ENCODE measurements at places on chromosomes 1 and 21. TPM values are rescaled to one million over a fixed set of nuclear protein-coding genes. Genes with fewer than 3 reads are reported as not detected.

LCE3E gene
- not detected for total RNA-seq

NOTCH2 gene
- total RNA-seq: 21.4 TPM

DNA sequence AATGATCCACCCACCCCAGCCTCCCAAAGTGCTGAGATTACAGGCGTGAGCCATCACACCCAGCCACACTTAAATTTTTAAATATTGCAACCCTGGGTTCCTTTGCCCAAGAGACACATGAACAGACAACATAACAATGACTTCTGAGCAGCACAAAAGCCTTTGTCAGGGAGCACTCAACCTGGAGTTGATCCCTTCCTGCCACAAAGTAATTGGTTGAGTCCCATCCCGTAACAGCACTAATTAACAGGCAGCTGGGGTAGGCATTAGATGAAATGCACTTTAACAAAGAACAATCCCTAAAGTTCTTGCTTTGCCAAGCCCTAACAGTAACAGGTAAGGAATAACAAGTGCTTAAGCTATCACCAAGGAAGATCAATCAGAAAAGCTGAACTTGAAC lies 5.9 kb upstream of the BCAR3 start:
- DNase-seq: no peak

GRCh38 chr1:11204396-11205190 lies 15.4 kb downstream of the ANGPTL7 start:
- no peak for DNase-seq

SLAMF9 gene
- not detected for total RNA-seq

C1orf141 gene
- not detected for total RNA-seq

ADORA1 gene
- total RNA-seq: 19.0 TPM

DNA sequence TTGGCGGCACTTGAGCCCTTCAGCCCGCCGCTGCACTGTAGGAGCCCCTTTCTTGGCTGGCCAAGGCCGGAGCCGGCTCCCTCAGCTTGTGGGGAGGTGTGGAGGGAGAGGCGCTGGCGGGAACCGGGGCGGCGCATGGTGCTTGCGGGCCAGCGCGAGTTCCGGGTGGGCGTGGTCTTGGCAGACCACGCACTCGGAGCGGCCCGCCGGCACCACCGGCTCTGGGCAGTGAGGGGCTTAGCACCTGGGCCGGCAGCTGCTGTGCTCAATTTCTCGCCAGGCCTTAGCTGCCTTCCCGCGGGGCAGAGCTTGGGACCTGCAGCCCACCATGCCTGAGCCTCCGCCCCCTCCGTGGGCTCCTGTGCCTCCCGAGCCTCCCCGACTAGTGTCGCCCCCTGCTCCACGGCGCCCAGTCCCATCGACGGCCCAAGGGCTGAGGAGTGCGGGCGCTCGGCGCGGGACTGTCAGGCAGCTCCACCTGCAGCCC lies 673.7 kb upstream of the BRINP3 start:
- no peak for DNase-seq

TNFRSF18 gene
- total RNA-seq: not detected

DNA sequence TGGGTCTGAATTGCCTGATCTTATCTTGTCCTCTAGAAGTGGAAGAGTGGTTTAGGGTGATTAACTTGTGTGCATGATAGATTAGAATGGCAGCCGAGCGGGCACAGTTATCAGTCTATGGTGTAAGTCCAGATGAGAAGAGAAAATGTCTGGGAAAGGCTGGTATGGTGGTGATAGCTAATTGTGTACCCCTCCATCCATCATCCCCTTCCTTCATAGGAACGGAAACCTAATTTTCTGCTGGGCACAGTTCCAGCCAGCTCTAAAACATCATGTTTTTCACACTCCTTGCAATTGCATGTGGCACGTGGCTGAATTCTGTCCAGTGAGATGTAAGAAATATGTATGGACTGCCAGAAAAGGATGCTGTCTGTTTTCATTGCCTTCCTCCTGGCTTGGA lies 40.9 kb upstream of the ZP4 start:
- no peak for DNase-seq

GRCh38 chr1:151847867-151848596 lies 5.5 kb downstream of the THEM5 start:
- DNase-seq: no peak

DNA sequence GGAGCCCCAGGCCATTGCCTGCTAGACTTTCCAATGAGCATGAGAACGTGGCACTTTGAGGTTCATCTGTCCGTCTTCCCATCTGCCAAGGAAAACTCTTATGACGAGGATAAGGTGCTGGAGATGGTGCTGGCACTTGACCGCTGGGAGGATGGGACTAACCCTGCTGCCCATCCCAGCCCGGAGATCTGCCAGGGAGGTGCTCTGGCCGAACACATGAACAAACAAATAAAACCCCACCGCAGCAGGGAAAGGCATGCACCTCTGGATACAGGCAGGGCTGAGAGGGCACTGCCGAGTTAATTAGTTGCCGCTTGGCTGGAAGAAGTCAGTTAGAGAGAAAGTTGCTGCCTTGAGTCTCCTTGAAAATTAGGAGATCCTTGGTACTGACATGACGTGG lies 308.4 kb downstream of the AJAP1 start:
- peak; percentile 55 for DNase-seq

- DNase-seq: peak; percentile 80
These were observed 42.7 kb upstream of the SLC16A1 start for GRCh38 chr1:112998592-112999235.

GRCh38 chr1:228342627-228343190 lies 63.9 kb downstream of the TRIM11 start:
- DNase-seq: peak; percentile 25

TTC39A gene
- 22.7 TPM for total RNA-seq

DNA sequence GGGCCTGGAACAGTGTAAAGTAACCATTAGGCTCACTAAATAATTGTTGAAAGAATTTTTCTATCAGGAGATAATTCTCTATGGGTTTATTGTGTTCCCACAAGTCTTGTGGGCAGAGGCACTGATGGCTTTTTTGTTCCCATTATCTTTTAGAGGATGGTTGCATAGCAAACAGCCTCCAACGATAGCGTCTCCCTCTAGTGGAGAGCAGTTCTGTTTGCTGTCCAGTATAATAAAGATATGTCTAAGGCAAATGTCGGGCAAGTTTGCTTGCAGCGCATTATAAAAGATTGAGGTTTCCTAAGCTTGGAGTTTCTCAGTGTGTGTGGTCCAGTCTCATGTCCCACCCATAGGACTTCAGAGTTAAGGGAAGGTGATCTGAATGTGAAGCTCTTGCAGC lies 1.3 kb upstream of the SLC6A17 start:
- no peak for DNase-seq

GRCh38 chr21:45894906-45895777 lies 86.4 kb upstream of the COL6A1 start:
- no peak for DNase-seq

TENT5C gene
- total RNA-seq: 18.7 TPM

GRCh38 chr1:48039088-48040054 lies 42.2 kb upstream of the TRABD2B start:
- DNase-seq: no peak

DNA sequence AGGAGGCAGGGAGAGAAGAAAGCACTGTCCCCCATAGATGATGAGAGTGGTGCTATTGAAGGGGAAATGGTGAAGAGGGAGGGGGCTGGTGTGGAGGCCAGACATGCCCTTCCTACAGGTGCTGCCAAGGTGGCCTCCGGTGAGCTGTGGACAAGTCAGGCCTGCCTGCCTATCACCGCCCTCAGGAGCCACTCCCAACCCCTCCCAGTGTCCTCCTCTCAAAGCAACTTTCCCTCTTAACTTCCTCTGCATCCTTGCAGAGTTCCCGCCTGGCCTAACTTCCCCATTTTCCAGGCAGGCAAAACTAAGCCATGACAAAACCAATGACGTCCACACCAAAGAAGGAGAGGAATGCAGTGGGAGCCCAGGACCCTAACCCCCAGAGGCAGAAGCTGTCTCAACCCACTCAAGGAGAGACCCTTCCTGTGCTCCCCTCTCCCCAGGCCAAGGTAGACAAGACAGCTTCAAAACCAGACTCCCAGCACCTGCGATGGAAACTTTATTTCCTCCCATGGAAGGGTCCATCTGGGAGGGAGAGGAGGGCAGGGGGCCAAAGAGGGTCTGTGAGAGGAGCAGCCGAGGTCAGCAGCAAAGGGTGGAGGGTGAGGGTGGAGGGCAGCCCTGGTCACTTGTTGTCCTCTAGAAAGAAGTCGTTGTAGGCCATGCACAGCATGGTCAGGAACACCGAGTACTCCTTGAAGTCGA lies 1.0 kb upstream of the S100A6 start:
- DNase-seq: no peak

GRCh38 chr1:156336242-156336641 lies 1.9 kb downstream of the CCT3 start:
- DNase-seq: no peak

THRAP3 gene
- total RNA-seq: 60.1 TPM

DNA sequence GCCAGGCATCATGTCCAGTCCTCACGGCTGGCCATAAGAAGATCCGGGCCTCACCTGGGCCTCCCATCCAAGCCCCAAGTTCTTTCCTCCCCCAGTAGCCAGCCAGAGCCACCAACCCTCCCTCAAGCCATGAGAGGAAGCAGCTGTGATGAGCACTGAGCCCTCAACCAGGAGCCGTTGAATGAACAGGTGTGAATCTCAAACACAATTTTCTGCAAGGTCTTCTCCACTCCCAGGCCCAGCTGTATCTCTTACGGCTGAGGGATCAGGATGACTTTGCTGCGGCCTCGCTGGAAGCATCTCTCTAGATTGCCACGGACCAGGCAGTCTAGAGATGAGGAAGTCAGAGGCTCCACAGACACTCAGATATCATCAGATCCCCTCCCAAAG lies 9.8 kb upstream of the CLDN14 start:
- no peak for DNase-seq

GPR153 gene
- total RNA-seq: 10.6 TPM

All from Right ventricle myocardium inferior (tissue), 1 donor.